CD4-positive, alpha-beta T cell treated with Interleukin-6 at 100 ng/mL for 8 hours (primary cell): ENCODE measurements at places on chromosomes 3 and 15.
A peak's percentile ranks its signal among the peaks of the same experiment; 100 is the strongest.

DNA sequence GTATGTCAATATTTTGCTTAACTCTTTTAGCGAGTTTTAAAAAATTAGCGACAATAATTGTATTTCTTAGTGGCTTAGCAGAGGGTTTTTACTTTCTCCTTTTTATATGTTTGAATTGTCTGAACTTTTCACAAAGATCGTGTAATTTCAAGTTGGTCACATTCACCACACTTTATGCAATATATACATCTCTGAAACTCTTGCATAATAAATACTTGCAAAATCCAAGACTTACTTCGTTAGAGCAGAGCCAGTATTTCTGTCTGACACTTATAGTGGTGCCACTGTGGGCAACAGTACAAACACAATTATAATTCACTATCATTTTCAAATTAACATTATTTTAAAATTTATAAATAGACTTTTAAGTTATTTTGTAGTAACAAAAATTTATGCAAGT, 62.0 kb downstream of the SUCNR1 start:
- DNase-seq, result no peak

GRCh38 chr3:63922491-63923199, 10.5 kb upstream of the SCAANT1 start:
- no peak for DNase-seq

- no peak for DNase-seq
Observed at GRCh38 chr3:62665627-62666437, 209.4 kb downstream of the CADPS start.

GRCh38 chr3:173028351-173028750, 112.7 kb downstream of the SPATA16 start:
- DNase-seq, result no peak

DNA sequence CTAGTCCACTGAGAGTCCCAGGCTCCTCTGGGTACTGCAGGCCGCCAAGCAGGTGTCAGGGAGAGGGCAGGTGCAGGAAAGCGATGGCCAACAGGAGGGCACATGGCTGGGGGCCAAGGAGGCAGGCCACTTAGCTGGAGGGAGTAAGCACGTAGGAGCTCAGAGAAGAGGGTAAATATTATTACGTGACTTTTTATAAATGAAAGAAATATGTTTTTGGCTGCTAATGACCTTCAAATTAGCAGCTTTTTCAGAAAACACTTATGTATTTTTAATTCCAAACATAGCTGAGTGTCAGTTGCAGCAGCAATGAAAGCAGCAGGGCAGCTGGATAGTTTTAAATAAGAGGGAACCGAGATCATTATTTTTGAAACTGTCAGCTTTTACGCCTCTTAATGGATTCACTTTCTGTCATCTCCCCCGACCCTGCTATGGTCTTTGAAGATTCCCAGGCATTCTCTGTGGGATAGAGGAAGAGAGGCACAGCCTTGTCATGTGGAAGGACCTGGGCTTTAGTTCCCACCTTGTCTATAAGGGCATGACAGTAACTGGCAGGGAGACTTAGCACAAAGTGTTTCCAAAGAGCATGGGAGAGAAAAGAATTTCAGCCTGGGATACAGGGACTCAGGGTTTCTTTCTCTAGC, 477.1 kb downstream of the EPHB1 start:
- DNase-seq, result no peak

DNA sequence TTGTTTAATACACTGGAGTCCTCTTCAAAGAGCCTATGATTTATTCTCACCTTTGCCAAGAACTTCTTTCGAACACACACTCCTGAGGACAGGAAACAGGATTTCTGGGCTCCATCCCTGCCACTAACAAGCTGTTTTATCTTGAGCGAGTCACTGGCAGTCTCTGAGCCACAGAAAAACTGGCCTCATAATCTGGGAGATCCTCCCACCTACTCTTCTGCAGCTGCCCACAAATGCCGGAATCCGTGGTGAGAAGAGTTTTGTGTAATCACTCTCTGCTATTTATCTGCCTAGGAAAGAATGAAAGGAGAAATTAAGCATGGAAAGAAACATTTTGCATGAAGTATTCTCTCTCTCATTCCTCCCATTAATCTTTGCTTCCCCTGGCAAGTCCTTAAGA, 172.0 kb upstream of the TRIM42 start:
- DNase-seq, result no peak

- no peak for DNase-seq
Observed at GRCh38 chr3:169144731-169145130, 518.8 kb downstream of the MECOM start.

GRCh38 chr3:100436951-100437350, 35.6 kb downstream of the LNP1 start:
- DNase-seq, result no peak

GRCh38 chr3:188362405-188362831, 208.5 kb downstream of the LPP start:
- no peak for DNase-seq

- DNase-seq, result no peak
Observed at GRCh38 chr15:75200391-75200764, 1.3 kb upstream of the C15orf39 start.

- no peak for DNase-seq
Observed at GRCh38 chr3:10353661-10354360, 32.9 kb upstream of the SEC13 start.

DNA sequence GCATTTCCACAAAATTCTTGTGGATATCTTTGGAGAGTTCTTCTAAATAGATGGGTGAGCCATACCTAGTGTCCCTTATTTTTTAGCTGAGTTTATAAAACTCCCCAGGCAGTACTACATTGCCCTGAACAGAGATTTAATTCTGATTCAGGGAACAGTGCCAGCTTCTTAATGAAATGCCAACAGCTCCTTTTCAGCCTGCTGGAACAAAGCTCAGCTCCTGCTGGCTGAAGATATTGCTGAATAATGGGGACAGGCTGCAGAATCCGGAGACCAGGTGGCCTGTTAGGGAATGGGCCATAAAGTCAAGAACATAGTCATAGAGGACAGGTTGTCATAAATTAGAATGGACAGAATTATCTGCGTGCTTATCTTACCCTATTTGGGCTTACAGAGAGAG, 8.9 kb downstream of the HGD start:
- DNase-seq, result no peak

- DNase-seq, result no peak
Observed at GRCh38 chr15:80367661-80368060, 36.5 kb upstream of the ARNT2 start.

DNA sequence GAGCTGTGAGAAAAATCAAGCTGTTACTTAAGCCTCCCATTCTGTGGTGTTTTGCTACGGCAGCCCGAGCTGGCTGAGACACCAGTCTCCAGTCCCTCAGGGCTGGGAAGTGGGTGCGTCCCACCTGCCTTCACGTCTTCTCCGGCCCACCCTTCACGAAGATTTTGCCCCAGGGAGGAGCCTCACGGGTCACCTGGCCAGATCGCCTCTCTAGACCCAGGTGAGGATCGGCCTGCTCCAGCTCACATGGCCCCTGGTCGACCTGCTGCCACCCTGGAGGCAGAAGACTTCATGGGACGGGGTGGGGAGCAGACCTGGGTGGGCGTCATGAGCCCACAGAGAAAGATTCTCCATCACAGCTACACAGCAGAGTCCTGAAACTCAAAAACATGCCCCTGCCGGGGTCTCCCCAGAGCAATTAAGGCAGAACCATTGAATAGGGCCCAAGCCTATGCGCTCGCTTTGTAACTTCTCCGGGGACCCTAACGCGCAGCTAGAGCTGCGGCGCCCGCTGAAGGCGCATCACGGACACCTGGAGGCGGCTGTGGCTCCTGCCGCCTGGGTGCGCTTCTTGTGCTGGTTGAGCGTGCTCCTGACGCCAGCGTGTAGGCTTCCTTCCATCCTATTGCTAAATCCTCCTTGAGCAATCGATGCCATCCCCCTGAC, 92.6 kb upstream of the ALDH1A3 start:
- DNase-seq, result no peak

- no peak for DNase-seq
Observed at GRCh38 chr3:60707452-60708020, 543.7 kb downstream of the FHIT start.

DNA sequence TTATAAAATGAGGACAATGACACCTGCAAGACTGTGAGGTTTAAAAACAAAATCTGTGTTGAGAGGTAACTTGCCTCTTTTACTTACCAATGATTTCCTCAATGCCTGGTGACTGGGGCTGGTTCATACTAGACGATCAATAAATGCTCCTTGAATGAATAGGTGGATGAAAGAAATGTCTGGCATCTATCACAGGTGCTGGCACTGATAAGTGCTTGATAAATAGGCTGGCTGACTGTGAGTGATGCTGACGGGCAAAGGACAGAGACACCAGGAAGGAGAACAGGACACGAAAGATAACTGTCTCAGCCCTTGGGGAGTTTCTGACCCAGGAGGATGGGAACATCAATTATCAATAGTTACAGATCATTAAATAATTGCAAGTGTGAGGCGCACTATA, 31.9 kb downstream of the RBP2 start:
- no peak for DNase-seq

GRCh38 chr15:89494941-89495637, 1.3 kb downstream of the RHCG start:
- no peak for DNase-seq

GRCh38 chr3:21747966-21748555, 2.9 kb downstream of the ZNF385D start:
- DNase-seq, result no peak

DNA sequence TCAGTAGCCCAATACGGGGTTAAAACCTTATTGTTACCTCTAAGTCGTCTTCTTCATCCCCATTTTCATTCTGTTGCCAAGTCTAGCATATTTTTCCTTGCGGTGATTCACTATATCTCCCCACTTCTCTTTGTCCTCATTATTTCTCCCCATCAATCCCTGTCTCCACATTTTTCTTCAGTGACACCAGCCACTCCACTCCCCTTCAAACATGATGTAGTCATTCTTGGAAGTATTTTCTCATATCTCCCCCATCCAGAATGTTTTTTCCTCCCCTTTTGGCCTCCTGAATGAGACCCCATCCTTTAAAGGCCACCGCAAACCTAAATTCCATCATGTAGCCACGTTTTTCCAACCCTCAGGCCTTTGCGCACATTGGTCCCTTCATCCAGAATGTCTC, 105.9 kb downstream of the TOP2B start:
- DNase-seq, result no peak

GRCh38 chr3:63642488-63642887, 10.0 kb upstream of the SNTN start:
- no peak for DNase-seq

- DNase-seq, result no peak
Observed at GRCh38 chr15:32685576-32685975, 32.2 kb upstream of the GREM1 start.

DNA sequence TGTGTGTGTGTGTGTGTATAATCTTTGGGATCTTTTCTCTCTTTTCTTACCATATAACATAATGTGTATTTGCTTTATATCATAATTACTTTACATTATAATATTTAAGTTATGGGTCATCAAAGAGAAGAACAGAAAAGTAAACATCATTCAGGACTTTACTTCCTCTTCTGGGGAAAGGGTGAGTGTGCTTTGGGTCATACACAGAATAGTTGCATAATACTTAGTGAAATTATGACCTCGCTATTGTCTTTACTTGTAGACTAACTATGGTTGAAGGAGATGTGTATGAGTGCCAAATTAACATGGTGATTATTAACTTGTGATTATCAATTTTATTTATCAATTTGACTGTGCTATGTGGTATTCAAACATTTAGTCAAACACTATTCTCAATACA, 1086.9 kb downstream of the DIPK2A start:
- DNase-seq, result no peak

DNA sequence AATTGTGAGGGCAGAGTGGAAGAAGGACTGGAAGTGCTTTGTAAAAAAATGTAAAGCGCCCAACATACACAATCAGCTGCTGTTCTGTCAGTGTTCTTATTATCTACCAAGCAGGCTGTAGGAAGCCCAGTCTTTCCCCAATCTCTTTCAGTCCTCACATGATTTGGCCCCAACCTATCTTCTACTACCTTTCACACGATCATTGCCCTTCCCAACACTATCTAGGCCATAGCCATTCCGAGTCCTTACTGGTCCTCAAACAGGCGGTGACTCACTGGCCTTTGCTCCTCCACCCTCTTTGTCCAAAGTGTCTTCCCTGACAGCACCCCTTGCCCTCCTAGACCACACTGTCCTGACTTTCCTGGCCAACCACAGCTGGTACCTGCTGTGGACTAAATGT, 861 bp upstream of the RFT1 start:
- no peak for DNase-seq

GRCh38 chr15:99409097-99409473, 156.7 kb upstream of the MEF2A start:
- peak; percentile 61 for DNase-seq

DNA sequence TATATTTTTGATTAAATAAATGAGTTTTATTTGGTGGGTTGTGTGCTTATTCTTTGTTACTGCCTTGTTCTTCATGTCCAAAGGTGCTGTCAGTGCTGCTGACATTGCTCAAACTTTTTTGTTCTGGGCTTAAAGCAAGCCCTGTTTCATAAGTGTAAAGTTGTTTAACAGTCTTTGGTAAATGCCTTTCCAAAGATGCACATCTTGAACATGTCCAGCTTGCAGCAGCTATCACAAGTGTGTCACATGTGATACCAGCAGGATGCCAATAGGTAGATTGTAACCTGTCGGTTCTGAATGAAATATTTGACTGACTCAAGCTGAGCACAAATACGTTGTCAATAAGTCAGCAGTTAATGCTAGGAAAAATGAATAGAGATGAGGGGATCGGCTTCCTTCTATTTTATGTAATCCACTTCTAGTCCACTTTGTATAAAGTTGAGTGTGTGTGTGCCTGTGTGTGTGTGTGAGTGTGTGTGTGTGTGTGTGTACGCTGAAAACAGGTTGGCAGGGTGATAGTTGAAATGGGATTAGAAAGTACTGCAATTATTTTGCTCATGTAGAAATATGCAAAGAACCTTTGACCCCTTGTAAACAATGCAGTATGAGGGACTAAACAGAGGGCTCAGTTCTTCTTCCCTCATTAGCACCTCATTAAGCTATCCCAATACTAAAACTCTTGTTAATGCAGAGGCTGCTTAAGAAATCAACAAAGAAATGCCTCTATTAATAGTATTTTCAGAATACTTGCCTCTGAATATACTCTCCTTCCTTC, 986.5 kb downstream of the TUSC7 start:
- DNase-seq, result no peak

DNA sequence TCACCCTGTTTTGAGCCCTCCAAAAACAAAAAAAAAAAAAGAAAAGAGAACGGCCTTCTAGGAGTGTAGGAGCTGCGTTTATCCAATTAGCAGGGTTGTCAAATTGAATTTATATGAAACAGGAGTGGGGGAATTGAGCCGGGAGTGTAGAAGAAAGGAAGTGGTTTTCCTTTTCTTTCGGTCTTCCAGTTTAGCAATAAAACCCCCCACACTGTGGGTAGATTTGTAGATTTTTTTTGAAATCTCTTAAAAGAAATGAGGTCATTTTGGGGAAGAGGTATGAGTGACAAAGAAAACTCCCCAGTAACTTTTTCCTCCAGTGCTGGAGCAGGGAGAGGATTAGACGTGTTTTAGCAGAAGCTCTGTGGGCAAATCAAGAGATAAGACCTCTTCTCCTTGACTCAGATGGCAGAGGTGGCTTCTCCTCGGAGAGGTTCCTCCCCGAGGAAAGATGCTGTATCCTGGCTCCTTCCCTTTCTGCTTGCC, 30.8 kb downstream of the BOC start:
- no peak for DNase-seq

GRCh38 chr15:74785194-74786032, 3.5 kb downstream of the CSK start:
- DNase-seq, result peak; percentile 54
